ENCODE measurements at places on chromosomes 16 and 17.

DNA sequence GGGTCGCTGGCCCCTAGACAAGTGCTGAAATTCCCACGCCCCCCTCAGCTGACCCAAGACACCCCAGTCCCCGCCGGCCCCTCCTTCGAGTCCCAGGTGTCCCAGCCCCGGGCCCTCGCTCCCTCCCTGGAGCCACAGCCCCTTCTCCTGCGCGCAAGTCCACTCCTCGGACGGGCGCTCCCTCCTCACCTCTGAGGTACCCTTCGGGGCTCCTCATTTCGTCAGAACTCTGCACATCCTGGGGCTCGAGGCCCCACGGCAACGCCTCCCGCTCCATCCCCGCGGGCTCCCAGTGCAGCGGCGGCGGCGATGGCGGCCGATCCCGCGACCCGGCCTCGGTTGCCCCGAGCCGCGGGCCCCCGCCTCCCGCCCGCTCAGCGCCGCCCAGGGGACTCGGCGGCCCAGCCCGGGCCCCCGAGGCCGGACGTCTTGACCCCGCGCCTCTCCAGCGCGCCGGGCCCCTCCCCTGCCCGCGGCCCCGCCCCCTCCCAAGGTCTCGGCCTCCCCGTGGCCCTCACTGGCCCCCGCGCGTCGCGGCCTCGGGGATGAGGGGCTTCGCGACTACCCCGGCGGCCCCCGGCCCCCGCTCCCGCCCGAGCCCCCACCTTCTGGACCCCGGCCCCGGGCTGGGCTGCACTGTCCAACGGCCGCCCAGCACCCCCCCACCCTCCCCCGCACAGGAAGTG lies at the start of gene ZNF768:
ZNF768 (minus strand) TSS at position 430 of the 686 bp plus-strand sequence; CDS start at position 277, 153 bp downstream.
- peak; percentile 30 for ATAC-seq

DNA sequence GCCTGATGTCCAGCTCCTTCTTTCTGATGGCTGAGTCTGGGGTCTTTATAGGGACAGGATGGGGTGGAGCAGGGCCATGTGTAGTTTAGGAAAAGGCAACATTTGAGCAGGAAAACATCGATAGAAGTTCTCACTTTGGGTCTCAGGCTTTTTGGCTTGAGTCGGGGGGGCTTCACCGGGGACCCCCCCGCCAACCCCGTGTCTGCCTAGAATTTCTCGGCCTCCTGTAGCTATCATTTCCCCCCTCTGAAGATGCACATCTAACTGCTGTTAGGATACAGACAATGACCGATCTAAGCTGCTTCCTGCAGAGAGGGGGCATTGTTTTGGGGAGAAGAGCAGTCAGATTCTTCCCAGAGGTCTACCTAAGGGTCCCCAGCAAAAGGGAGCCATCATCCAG lies 16.7 kb upstream of the ZNHIT3 start:
- ATAC-seq: no peak

DNA sequence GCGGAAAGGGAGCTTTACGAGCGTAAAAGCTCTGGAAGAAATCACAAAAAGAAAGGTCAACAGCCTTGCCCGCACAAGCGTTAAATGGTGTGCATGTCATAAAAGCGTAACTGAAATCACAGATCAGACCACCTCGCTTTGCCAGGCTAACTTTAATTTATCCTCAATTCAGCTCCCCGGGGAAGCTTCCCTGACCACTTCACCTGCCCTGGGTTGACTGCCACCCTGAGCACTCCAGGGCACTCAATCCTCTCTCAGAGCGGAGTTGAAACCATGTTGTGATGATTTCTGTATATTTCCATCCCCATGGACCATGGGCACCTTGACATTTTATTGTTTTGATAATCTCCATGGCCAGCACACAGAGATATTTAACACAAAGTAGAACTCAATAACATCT lies 16.1 kb upstream of the NAGS start:
- ATAC-seq: no peak

GRCh38 chr16:75307506-75307905 lies 56.1 kb upstream of the BCAR1 start:
- no peak for ATAC-seq

GRCh38 chr17:8991514-8992285 lies 26.2 kb upstream of the PIK3R5 start:
- ATAC-seq: peak; percentile 80

DNA sequence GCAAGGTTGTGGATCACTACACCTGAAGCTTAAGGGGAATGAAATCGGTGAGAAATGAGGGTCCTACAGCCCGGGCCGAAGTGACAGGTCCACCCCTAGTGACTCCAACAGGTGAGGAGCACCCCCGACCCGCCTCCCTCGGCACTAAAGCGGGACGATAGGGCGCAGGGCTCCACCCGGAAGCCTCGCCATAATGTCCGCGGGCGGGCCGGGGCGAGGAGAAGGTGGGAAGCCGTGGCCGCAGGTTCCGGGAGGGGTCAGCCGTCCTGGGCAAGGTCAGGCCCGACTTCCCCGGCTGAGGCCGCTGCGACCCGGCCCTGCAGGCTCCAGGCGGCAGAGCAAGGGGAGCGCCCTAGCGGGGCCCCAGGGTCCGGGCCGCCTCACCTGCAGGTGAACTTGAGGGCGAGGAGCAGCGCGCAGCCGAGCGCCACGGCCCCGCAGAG lies 543 bp downstream of the TXNDC11 start:
- ATAC-seq: no peak

DNA sequence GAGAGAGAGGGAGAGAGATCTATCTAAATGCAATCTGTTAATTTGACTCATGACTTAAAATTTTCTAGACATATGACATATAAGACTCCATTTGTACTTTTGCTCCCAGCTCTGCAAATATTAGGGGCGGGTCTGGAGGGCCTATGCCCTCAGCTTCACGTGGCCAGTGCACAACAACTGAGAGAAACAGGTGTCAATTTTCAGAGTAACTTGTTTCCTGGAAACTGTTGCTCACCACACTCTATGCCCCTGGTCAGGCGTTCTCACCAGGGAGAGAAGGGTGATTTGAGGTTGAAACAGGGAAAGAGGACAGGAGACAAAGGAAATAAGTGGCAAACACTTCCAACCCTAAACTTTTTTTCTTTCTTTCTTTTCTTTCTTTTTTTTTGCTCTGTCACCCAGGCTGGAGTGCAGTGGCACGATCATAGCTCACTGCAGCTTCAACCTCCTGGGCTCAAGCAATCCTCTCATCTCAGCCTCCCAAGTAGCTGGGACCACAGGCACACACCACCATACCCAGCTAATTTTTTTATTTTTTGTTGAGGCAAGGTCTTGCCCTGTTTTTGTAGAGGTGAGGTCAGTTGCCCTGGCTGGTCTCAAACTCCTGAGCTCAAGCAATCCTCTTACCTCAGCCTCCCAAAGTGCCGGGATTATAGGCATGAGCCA lies 270.0 kb downstream of the SLC39A11 start:
- ATAC-seq: no peak

GRCh38 chr17:74981318-74981978 lies 6.0 kb upstream of the CDR2L start:
- no peak for ATAC-seq

- no peak for ATAC-seq
Observed at GRCh38 chr17:43597624-43598356, 51.6 kb upstream of the ETV4 start.

DNA sequence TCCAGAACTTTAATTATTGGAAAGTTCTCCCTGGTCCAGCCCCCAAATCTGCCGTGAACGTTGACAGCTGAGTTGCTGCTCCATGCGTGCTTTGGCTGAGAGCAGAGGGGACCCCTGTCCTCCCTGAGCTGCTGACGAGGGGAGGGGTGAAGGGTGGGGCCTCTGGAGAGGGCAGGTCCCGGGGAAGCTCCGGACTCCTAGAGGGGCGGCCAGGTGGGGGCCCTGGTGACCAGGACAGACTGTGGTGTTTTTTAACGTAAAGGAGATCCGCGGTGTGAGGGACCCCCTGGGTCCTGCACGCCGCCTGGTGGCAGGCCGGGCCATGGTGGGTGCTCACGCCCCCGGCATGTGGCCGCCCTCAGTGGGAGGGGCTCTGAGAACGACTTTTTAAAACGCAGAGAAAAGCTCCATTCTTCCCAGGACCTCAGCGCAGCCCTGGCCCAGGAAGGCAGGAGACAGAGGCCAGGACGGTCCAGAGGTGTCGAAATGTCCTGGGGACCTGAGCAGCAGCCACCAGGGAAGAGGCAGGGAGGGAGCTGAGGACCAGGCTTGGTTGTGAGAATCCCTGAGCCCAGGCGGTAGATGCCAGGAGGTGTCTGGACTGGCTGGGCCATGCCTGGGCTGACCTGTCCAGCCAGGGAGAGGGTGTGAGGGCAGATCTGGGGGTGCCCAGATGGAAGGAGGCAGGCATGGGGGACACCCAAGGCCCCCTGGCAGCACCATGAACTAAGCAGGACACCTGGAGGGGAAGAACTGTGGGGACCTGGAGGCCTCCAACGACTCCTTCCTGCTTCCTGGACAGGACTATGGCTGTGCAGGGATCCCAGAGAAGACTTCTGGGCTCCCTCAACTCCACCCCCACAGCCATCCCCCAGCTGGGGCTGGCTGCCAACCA lies at the start of gene MC1R:
MC1R (plus strand) TSS at position 410 of the 895 bp plus-strand sequence; CDS start at position 807, 397 bp downstream.
- ATAC-seq: peak; percentile 1

GRCh38 chr17:74998783-74999182 lies 11.4 kb downstream of the CDR2L start:
- ATAC-seq: no peak

GRCh38 chr17:44006598-44007345 lies 2.4 kb downstream of the NAGS start:
- peak; percentile 82 for ATAC-seq

DNA sequence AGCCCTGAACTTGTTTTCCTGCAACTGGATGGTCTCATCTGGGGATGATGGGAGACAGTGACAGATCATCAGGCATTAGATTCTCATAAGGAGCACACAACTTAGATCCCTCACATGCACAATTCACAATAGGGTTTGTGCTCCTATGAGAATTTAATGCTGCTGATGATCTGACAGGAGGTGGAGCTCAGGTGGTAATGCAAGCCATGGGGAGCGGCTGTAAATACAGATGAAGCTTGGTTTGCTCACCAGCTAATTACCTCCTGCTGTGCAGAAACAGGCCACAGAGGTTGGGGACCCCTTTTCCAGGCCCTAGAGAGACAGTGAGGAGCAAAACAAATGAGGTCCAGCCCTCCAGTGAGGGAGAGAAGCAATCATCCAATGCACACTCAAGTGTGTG lies 168.6 kb downstream of the RGS9 start:
- no peak for ATAC-seq

GRCh38 chr17:12328204-12328603 lies 307.5 kb downstream of the MAP2K4 start:
- no peak for ATAC-seq

DNA sequence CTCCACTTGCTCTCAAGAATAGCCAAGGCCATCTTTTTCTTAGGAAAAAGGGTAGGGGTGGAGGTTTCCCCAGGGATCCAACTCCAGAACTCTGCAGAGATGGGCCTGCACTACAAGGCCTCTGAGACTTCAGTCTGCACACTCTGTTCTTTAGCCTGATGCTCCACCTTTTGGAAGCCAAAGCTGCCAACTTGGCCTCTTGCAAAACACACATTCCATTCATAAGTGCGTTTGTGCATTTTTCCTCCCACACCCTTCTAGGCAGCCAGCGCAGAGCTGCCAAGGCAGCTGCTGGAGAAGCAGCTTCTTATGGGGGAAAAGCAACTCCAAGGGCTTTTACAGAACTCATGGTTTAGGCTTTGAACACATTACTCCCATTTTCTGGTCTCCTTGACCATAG lies 45.3 kb downstream of the REXO5 start:
- peak; percentile 88 for ATAC-seq

DNA sequence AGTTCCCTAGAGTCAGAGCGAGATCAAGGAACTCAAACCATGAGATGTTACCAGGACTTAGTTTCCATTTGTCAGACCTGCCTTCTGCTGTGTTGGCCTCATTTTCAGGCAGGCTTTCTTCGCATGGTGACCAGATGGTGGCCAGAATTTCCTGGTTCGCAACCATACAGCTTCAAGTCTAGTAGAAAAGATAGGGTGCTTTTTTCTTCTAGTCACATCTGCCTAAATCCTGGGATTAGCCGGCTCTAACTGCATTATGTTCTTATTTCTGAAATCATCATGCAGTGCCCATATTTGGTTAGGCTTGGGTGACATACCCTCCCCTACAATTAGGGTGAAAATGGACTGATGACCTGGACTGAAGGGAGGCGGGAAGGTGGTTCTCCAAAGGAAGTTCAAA lies 131.5 kb downstream of the SHISA9 start:
- no peak for ATAC-seq

GRCh38 chr17:48013876-48014594 lies 23.6 kb downstream of the COPZ2 start:
- no peak for ATAC-seq

DNA sequence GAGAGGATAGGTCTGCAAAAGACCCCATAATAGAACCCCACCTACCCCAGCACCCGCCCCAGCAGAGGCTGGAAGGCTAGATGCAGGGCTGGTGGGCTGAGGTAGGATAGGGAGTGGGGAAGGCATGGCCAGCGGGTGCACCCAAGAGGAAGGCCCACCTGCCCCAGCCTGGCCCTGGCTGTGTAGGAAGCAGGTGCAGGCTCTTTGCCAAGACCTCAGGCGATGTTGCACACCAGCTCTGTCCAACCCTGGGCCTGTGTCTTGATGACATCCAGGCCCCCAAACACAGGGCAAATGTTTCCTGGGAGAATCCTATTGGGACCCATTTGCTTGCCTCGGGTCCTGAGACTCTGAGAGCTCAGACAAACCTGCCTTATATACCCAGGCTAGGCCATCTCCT lies 12.2 kb downstream of the UNC119 start:
- no peak for ATAC-seq

- ATAC-seq: no peak
Observed at GRCh38 chr17:32330147-32330546, 11.8 kb downstream of the C17orf75 start.

DNA sequence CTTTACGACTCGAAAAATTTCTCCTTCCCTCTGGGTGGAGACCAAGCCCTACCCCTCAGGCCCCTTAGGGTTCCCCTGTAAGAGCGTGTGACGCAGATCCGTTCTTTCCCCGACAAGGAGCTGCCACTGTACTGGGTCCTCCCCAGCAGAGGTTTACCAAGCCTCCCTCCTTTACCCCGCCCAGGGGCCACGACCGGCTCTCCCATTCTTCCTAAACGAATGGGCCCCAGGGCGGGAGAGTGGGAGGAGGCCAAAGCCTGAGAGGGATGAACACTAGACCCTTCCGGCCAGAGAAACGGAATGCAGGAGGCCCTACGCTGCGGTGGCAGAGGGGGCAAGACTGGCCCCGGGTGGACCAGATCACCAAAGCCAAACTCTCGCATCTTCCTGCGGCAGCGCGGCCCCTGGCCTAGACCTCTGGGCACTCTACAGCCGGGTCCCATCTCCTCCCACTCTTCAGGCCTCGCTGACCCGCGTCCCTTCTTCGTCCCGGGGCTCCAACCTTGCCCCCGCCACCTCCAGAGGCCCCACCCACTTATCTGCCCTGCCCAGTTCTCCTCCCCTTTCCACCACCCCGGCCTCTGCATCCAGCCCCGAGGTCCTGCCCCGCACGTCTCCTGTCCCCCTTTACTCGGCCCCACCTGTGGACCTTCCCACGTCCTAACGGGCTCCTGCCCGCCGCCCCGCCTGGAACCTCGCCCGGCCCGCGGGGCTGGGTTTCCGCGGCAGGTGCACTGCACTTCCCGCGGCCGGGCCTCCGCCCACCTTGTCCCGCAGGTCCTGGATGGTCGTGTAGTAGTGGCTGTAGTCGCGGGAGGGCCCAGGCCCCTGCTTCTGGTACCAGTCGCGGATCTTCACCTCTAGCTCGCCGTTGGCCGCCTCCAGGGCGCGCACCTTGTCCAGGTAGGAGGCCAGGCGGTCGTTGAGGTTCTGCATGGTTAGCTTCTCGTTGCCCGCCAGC lies 765 bp downstream of the KRT19 start:
- no peak for ATAC-seq

GRCh38 chr17:8060274-8060673 lies 21.4 kb downstream of the ALOX15B start:
- peak; percentile 73 for ATAC-seq

Measured in SK-N-SH treated with all-trans-retinoic acid at 6 μM for 48 hours (cell line).